ENCODE measurements at places on chromosomes 3 and 15.

DNA sequence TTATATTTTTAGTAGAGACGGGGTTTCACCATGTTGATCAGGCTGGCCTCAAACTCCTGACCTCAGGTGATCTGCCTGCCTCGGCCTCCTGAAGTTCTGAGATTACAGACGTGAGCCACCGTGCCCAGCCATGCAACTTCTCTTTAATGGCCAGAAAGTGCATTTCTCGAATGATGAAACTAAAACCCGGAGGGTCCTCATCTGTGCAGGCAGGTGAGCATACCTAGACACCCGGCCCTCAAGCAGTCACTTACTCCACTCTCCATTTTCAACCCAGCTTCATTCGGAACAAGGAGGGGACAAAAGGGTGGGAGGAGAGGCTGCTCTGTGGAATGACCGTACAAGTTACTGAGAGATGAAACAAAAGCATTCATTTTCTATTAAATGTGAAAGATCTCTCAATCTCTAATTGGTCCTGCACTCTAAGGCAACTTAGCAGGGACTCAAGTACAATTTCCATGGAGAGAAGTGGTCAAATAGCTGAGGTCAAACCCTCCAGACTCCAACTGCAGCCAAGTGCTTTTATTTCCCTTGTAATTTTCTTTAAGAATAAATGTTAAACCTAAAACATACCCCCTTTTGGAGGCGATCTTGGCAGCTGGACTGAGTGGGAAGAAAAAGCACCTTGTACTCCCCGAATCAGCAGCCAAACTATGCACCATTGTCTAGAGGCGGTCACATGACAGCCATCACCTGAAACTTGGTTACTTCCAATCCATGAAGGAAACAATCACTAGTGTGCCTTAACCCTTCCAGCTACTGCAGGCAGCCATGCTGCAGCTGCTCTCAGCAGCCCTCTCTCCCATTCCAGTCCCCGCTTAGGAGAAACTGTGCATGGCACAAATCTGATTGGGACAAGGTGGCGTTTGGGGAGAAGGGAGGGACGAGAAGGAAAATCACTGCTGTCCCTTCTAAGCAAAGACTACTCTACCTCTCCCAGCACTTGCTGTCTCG lies 62.2 kb downstream of the VGLL4 start:
- DNase-seq: no peak

DNA sequence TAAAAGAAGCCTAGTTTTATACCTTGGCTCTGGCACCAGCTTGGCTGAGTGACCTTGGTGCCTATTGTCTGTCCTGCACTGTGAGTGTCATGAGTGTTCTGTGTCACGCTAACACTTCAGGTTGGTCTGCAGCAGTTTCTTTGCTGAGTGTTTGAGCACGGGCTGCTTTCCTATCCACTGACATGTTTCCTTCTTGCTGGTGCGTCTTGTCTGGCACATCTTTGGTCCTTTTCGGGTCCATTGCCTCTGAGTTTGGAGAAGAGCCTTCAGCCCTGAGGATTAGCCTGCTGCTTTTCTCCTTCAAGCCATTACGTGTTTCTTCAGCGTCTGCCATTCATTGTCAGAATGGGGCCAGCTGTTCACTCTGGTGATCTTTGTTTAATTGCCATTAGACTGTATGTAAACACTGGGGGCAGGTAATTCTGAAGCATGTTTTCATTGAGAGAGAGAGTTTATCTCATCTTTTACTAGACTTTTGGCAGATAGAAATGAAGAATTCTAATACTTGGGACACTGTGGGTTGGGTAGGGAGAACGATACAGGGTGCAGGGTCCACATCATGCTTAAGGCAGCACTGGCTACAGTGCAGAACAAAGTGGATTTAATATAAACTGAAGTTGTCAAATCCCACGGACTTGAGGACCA lies 55.5 kb downstream of the LRRC28 start:
- no peak for DNase-seq

DNA sequence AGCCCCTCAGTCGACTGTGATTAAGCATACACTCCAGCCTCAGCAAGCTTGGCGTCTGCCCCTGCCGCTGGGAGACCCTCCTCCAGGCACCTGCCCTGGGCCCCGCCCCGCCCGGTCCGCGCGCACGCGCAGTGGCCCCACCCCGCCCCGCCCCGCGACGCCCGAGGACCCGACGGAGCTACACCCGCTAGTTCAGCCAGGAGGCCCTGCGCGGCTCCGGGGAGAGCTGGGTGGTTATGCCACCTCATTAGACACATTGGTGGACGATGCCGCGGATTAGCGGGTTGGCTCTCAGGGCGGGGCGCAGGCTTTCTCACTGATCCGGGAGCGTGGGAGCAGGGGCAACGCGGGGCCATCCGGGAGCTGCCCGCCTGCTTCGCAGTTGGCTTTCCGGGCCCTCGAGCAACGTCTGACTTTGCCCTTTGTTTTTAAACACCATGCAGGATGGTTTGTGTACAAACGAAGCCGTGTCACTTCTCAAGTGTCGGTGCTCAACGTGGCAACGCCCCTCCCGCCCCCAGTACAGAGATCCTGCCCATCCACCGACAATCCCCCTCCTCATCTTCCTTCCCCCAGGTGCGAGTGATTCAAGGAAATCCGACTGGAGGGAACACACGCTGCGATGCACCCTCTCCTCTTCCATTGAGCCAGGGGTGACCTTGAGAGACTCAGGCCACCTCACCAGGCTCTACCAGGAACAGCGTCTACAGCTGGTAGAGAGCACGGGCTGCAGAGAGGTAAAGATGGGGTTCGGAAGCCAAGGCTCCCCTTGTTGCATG lies 109.3 kb downstream of the SHQ1 start:
- peak; percentile 60 for DNase-seq

DNA sequence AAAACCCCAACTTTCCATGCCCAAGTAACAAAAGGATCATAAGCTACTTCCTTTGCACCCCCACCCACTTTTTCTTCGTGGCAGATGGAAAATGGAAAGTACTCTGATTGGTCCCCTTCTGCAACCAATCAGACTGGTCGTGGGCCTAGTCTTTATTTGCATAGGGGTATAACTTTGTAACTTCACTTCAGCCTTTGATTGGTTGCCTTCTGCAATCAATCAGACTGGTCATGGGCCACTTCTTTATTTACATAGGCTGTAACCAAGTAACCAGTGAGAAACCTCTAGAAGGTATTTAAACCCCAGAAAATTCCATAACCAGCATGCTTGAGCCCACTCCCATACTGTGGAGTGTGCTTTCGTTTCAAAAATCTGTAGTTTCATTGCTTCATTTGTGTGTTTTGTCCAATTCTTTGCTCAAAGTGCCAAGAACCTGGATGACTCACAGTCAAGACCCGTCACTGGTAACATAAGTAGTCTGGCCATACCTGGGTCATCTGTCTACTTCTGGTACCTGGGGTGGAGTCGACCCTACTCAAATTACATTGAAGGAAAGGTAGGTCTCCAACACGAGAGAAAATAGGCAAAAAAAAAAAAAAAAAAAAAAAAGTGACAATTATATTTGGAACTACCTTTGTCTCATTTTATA lies 41.9 kb downstream of the CMTM8 start:
- no peak for DNase-seq

- no peak for DNase-seq
Observed at GRCh38 chr3:55574671-55575070, 87.6 kb upstream of the WNT5A start.

Measured in activated T-cell treated with anti-CD3 and anti-CD28 coated beads for 4 hours (primary cell).